ENCODE measurements at places on chromosomes 3 and 15. TPM values are rescaled to one million over a fixed set of nuclear protein-coding genes. Genes with fewer than 3 reads are reported as not detected.

The DNAH12 gene
- not detected for total RNA-seq

The CFAP20DC gene
- total RNA-seq: 0.14 TPM

The C3orf70 gene
- 2.5 TPM for total RNA-seq

The ADPRH gene
- 11.9 TPM for total RNA-seq

DNA sequence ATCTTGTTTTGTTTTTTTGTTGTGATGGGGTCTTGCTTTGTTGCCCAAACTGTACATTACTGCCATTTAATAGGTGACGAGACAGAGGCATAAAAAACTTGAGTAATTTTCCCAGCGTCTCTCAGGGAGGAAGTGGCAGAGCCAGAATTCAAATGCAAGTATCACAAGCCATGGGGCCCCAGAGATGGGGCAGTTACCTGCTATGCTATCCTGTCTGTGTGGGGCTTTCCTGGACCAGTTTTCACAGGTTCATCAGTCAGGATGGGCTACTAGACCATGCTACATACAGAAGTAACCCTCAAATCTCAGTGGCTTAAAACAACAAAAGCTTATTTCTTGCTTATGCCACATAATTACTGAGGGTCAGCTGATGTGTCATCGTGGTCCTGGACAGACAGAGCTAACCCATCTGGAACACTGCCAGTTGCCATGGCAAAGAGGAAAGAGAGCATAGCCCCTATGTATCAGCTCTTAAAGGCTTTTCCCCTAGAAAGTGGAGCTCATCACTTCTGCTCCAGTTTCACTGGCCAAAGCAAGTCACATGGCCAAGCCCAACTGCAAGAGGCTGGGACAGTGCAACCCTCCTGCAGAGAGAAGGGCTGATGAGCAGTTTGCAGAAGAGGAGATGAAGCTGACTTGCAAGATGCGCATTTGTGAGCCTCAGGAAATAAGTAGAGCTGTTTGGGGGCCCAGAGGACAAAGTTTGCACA, 31.7 kb upstream of the SYNM start:
- DNase-seq: no peak

GRCh38 chr15:82021992-82022391, 23.8 kb downstream of the MEX3B start:
- no peak for DNase-seq

DNA sequence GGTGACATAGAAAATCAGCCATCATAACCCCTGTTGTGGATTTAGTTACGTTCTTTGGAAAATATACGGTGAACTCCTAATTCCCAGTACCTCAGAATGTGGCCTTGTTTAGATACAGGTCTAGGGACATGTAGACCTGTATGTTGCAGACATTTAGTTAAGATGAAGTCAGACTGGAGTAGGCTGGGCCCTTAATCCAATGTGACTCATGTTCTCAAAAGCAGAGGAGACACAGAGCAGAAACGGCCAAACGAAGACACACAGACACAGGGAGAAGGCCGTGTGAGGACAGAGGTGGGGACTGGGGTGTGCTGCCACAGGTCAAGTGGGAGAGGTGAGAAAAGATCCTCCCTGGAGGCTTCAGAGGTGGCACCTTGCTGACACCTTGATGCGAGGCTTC, 119.0 kb upstream of the PROK2 start:
- DNase-seq: no peak

GRCh38 chr3:127847236-127847720, 25.0 kb upstream of the MGLL start:
- DNase-seq: no peak

GRCh38 chr15:62254137-62254934, 89.3 kb upstream of the C2CD4B start:
- peak; percentile 88 for DNase-seq

DNA sequence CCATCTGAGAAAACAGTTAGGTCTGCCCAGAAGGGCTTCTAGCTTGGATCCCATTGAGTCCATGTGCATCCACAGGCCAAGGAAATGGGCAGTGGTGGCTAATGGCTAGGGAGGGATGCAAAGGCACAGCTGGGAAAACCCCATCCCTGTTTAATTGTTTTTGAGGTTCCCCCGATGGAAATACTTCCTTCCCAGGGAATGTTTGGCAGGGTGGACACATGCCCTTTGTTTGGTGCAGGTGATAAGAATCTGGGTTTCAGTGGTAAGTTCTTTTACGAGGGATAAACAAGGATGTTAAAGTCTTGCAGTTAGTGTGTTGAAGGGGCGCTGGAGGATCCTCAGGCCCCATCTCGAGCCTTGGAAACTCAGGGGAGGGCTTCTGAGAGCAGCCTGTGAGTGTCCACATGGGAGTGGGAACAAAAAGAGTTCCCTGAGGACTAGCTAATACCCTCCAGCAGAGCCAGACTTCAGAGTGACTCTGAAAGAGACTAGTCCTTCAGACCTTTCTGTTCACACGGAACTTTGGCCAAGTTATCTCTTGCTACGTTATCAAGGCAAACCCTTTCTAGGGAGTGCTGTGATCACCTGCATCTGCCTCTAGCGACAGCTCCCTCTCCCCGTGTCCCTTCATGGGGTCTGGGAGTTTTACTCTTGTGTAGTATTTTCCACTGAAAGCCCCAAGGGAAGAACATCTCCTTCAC, 17.4 kb downstream of the PTPRG start:
- no peak for DNase-seq
